Smooth muscle cell of the pulmonary artery (primary cell): ENCODE measurements at places on chromosomes 5 and 9. TPM values are rescaled to one million over a fixed set of nuclear protein-coding genes. Genes with fewer than 3 reads are reported as not detected.

The GLRA1 gene
- total RNA-seq, result not detected in 2 replicates

The ANXA2R gene
- 1.8 and 2.3 TPM in 2 replicates for total RNA-seq

The NIM1K gene
- 2.7 and 3.2 TPM in 2 replicates for total RNA-seq

The C9 gene
- not detected in 2 replicates for total RNA-seq

The IL5 gene
- not detected in 2 replicates for total RNA-seq

The C9orf50 gene
- total RNA-seq, result 0.26 and 0.33 TPM in 2 replicates

The DRD1 gene
- total RNA-seq, result 0.33 and 1.2 TPM in 2 replicates

The ZSWIM6 gene
- 13.7 and 14.3 TPM in 2 replicates for total RNA-seq

The C1QTNF2 gene
- total RNA-seq, result 0.17 and 0.98 TPM in 2 replicates

The SPEF2 gene
- 2.0 and 2.9 TPM in 2 replicates for total RNA-seq

The VCAN gene
- 2,405 and 2,757 TPM in 2 replicates for total RNA-seq

The SLC46A2 gene
- not detected in 2 replicates for total RNA-seq

The ADGRV1 gene
- 0.26 and 0.50 TPM in 2 replicates for total RNA-seq

The MARCHF11 gene
- total RNA-seq, result not detected in 2 replicates

The GARIN3 gene
- not detected in 2 replicates for total RNA-seq
